ENCODE measurements at places on chromosomes 2 and 18. TPM values are rescaled to one million over a fixed set of nuclear protein-coding genes. Genes with fewer than 3 reads are reported as not detected.
A peak's percentile ranks its signal among the peaks of the same experiment; 100 is the strongest.

- DNase-seq, result peak; percentile 55
Measured at GRCh38 chr2:231152800-231153557, 28.1 kb upstream of the HTR2B start.

DNA sequence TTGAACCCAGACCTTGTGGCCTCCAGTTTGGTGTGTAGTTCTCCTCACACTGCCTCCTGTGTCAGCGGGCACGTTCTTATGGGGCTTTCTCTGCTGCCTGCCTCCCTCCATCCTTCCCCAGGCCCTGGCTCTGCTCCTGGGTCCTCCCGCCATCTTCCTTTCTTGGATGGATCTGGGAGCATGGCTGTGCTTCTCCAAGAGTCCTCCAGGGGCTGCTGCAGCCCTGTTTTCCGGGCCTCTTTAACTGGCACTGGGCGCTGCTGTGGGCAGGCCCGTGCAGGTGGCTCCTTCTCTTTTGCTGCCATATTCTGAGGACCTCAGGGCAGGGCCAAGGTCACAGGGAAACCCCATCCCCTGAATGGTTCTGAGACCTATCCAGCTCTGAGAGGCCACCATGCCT, 17.8 kb downstream of the THNSL2 start:
- no peak for DNase-seq

DNA sequence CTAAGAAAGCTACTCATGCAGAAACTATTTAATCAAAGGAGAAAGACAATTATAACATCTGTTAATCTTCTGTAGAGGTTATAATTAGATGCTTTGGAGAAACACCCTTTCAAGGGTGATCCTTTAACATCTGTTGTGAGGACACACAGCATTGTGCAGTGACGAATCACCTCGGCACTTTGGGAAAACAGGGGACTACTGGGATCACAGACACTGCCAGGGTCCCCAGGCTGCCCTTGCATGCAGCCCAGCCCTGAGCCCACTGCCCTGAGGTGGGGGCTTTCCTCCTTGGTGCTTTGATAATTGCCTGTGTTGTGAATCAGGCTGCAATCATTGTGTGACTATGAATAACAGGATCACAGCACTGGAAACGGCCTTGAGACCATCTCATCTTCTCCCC, 10.6 kb downstream of the NCKAP5 start:
- DNase-seq, result no peak

DNA sequence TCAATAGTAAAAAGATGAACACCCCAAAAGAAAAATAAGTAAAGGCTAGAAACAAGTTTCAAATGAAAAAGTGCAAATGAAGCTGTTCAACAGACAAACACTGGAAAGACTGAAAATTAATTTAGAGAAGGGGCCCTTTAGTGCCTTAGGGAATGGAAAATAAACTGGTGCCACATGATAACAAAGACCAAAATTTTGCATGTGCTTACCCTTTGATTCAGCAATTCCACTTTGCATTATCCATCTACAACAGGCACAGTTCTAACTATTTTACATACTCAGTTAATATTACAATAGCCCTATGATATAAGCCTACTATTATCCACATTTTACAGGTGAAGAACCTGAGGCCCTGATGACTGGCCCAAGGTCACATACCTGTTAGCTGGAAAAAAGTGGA, 183.9 kb downstream of the NBAS start:
- no peak for DNase-seq

DNA sequence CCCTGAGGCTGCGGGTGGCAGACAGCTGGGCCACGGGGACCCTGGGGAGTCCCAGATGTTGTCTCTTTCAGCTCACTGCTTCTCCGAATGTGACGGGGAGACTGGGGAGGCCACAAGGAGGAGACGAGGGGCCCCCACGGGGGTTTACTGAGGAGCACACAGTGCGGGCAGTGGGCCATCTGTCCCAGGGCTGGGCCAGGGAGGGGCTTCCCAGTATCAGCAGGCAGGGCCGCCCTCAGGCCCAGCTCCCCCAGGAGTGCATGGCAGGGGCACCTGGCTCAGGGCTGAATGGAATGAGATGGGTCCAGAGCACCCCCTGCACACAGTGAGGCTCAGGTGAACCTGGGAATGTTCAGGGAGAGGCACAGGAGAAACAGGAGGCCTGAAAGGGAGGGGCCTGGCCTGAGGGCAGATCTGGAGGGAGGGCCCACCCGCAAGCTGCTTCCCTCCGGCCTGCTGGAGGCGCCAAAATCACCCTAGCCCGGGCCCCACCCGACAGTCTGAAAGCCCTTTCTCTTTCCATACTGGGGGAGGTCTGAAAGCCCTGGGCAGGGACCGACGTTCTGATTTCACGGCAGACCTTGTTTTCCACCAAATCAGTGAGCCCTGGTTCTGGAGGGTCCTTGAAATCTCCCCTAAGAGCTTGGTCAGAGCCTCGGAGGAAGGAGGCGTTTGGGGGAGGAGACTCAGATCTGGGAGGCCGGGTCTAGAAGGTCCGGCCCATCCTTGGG, 35.5 kb upstream of the PTMA start:
- DNase-seq, result no peak

GRCh38 chr2:120747706-120748105, 12.0 kb downstream of the GLI2 start:
- DNase-seq, result no peak

- peak; percentile 34 for DNase-seq
Measured at GRCh38 chr2:28423856-28424605, 31.4 kb downstream of the FOSL2 start.

GRCh38 chr2:240246173-240246820, 105.8 kb upstream of the OTOS start:
- DNase-seq, result no peak

DNA sequence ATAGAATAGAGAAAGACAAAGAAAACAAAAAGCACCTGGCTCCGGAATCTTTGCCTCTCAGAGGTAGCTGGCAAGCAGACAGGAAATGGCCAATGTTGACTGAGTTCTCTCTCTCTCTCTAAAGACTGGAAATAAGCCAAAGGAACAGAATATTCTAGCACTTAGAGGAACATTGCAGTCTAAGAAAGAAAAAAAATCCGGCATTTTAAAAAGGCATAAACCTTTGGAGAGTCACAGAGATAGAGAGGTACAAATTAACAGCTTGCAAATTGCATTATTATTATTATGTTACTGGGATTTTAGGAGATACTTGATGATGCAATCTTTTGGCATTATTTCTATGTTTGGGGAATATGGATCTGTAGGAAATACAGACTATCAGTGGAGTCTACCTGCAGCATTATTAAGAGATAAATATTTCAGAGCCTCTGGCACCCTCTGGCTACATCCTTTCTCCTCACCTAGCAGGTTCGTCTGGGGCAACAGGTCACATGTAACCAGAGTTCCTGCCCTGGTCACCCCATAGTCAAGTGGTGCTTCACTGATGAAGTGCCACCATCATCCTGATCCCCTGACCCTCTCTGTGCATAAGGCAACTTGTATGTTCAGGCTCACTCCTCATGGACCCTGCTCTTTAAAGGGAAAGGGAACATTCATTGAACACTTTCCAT, 318.9 kb upstream of the ACVR2A start:
- no peak for DNase-seq

GRCh38 chr18:26301681-26302080, 75.4 kb downstream of the TAF4B start:
- DNase-seq, result peak; percentile 35

- DNase-seq, result no peak
Measured at GRCh38 chr2:64996871-64997307, 7.7 kb downstream of the SLC1A4 start.

- no peak for DNase-seq
Measured at GRCh38 chr2:236947294-236947693, 138.4 kb upstream of the COPS8 start.

DNA sequence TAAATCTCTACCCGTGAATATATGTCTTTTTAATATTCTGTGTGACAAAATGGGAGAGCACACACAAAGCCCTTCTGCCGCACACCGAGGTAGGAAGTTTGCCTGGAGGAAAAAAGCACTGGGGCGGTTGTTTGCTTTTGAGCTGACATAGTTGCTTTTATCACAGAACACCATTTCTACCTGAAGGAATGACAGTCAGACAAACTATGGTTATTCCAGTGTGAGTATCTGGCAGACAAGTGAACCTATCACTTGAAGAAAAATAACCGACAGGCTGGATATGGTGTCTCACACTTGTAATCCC, 67.6 kb upstream of the SERTAD2 start:
- no peak for DNase-seq

DNA sequence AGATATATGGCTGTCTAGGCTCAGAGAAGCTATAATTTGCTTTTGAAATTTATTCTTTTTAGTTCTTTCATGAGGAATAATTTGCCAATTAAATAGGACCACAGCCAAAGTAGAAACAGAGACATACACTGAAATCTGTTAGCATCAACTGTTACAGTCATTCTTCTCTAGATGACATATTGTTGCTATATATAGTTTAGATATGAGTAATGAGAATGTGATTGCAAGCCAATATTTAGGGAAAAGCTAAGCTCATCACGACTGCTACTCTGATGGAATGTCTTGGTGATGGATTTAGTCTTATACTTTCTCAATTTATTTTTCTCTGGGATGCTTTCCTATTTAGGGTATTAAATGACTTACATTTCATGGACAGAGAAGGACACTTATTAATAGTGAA, 259.1 kb downstream of the LNPK start:
- DNase-seq, result peak; percentile 13

DNA sequence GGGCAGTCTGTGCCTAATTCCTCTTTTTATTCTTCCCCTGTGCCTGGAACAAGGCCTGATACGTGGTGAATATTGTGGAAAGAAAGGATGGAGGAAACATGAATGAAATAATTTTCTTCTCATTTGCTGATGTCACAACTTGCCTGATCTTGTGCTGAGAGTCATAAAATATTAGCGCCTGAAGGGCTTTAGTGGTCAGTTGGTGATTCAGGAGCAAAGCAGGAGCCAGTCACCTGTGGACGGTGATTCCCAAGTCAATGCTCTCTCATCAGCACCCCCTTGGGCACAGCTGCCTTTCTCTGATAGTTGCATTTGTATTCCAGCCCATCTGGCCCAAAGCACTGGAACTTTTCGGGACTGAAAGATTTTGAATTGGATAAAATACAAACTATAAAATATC, 502.6 kb upstream of the RAB12 start:
- no peak for DNase-seq

DNA sequence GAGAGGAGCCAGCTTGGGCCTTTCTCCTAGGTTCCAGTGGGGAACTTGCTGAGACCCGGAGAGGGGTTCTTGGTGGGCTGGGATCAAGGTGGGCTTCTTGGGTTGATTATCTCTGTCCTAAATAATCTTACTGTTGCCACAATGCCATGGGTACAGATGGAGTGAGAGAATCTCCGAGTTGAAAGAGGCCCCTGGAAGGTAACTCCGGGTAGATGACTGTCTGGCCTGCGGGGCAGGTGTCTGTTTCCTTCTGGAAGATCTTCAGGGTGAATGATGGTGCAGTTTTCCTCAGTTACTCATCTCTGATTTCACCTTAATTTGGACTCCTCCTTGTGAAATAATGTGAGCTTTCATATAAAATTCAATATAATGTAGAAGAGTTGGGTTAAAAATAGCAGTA, 159.4 kb downstream of the ACTR3 start:
- DNase-seq, result no peak

DNA sequence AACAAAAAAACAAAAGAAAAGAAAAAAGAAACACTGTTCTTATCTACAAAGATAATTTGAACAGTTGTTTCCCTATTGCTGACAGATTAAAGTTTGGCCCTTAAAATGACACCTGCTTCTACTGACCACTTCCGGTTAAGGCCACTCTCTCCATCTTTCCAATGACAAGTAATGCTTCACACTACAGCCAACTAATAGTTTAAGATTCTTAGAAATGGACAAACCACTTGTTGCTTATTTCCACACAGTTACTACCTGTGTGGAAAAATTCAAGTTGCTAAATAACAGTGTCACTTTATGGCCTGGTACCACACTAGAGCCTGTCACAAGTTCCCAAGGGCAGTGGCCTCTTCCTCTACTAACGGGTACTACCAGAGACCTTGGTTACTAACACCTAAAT, 2.4 kb downstream of the TMEM185B start:
- no peak for DNase-seq

GRCh38 chr18:75377258-75377657, 50.2 kb downstream of the SMIM21 start:
- DNase-seq, result no peak

GRCh38 chr18:58038063-58038462, 6.0 kb upstream of the NEDD4L start:
- DNase-seq, result no peak

DNA sequence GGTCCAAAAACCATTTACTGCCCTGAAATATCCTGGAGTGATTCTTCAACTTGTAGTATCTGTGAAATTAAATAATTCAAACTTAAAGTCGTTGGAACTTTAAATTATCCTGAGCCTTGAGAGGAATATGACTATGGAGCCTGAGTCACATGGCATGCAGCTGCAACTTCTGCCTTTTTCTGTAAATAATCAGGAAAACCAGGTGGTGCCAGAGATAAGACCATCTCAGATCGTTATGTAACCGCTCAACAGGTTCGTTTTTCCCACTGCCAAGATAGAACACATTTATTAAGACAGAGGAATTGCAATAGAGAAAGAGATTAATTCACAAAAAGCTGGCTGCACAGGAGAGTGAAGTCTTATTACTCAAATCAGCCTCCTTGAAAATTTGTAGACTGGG, 876.5 kb downstream of the SUCLG1 start:
- DNase-seq, result no peak

Gene SERPINB13
- not detected for total RNA-seq

Gene PIKFYVE
- 39.2 TPM for total RNA-seq

Gene ANKRD30B
- 2.7 TPM for total RNA-seq

Gene BMP10
- not detected for total RNA-seq

Gene SPEG
- 22.7 TPM for total RNA-seq

Gene PSMA8
- total RNA-seq, result not detected

Gene MBP
- 54.1 TPM for total RNA-seq

Gene ATOH8
- 17.0 TPM for total RNA-seq

Gene USP34
- 130 TPM for total RNA-seq

Gene LIPT1
- total RNA-seq, result 9.0 TPM

Gene ACVR2A
- 42.9 TPM for total RNA-seq

Measured in fibroblast of the aortic adventitia (primary cell).